ENCODE measurements at places on chromosomes 6 and 20.
A peak's percentile ranks its signal among the peaks of the same experiment; 100 is the strongest.

GRCh38 chr20:57950764-57951485 lies 241.1 kb upstream of the PMEPA1 start:
- H3K4me1 ChIP-seq: no peaks in the 10 kb centered on the region
- peaks cover 2% of the 10 kb centered on the region for H3K27me3 ChIP-seq
- no peak for DNase-seq
- H3K4me3 ChIP-seq: no peak overlapping the region
- peaks cover 10% of the 10 kb centered on the region for H3K36me3 ChIP-seq

GRCh38 chr6:104252276-104252675 lies 607.4 kb downstream of the HACE1 start:
- H3K4me1 ChIP-seq: no peaks in the 10 kb centered on the region
- H3K27me3 ChIP-seq: no peaks in the 10 kb centered on the region
- no peak overlapping the region for H3K4me3 ChIP-seq
- H3K27ac ChIP-seq: no peak overlapping the region

DNA sequence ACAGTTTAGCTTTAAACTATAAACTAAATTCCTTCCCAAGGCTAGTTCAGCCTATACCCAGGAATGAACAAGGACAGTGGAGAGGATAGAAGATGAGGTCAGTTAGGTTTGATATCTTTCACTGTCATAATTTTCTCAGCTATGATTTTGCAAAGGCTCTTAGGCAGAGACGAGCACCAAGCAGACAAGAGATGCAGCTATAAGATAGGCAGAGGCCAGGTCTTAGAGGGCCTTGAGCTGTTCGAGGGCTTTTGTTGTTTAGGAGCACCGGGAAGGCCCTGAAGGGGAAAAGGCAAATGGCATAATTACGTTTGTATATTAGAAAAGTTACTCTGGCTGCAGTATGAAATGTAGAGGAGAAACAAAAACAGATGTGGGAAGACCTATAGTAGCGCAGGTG lies 59.8 kb downstream of the DOP1A start:
- no peaks in the 10 kb centered on the region for H3K27me3 ChIP-seq
- no peaks in the 10 kb centered on the region for H3K4me1 ChIP-seq
- no peaks in the 10 kb centered on the region for H3K36me3 ChIP-seq
- H3K27ac ChIP-seq: no peak overlapping the region
- DNase-seq: no peak

DNA sequence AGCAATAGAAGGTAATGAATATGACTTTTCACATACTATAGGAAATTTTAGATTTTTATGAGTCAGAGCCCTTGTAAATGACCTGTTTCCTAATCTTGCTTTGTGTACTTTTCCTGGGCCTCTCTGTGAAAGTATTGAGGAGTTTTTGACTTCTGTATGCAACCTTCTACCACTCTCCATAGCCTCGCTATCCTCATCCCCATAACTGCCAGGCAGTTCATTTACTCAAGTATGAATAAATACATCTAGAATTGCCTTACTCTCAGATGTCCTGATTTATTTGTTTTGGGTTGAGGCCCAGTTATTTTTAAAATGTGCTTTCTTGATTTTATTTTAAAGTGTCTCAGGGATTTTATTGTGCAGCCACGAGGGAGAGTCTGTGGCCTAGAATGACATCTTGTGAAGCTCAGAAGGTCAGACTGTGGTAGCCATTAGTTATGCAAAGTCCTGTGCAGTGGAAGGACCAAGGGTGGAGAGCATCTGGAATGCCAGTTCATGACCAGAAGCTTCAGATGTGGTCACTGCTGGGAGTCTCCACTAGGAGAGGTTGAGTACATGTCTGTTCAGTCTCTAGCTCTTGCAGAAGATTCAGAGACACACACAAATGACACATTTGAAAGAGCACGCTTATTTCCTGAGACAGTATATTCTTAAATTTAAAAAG lies 346.2 kb upstream of the IMPG1 start:
- DNase-seq: no peak
- H3K4me1 ChIP-seq: no peaks in the 10 kb centered on the region

DNA sequence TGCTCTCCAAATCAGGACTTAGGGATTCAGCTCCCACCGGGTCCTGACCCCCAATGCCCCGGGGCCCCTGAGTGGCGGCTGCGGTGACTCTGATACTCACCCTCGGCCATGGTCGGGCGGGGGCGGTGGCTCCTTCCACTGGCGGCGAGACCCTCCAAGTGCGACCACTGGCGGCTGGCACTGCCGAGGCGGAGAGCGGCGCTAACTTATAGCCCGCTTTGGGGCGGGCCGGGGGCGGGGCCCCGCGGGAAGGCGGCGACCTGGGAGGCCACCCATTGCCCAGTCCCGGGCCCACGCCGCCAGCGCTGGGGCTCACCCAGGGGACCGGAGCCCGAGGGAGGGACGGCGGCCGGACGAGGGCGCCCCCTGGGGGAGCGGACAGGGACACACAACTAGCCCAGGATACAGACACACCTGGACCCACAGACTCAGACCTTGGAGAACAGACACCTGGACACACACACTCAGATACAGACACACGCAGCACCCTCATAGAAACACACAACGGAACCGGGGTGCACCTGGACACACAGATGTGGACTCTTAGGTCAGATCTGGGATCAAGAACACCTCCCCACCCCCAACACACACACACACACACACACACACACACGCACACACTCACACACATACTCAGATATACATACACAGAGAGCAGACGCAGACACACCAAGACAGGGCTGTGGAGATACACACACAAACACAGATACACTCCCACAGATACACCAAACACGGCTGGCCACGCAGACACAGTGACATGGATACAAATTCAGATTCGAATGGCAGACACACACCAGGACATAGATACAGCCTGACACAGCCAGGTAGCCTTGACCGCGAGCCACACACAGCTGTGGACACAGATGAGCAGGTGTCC lies at the start of gene TGM2:
TGM2 (minus strand) TSS at position 182 of the 877 bp plus-strand sequence; CDS start at position 110, 72 bp downstream.
- H3K36me3 ChIP-seq: no peaks in the 10 kb centered on the region
- H3K27ac ChIP-seq: peak within 1 kb of the TSS; percentile 2
- peaks cover 7% of the 10 kb centered on the region for H3K27me3 ChIP-seq

GRCh38 chr20:4295226-4295625 lies 279.9 kb upstream of the RNF24 start:
- no peak overlapping the region for H3K4me3 ChIP-seq
- H3K27ac ChIP-seq: no peak overlapping the region
- no peak for DNase-seq
- H3K4me1 ChIP-seq: no peaks in the 10 kb centered on the region

GRCh38 chr6:48736501-48737206 lies 625.7 kb upstream of the PTCHD4 start:
- no peaks in the 10 kb centered on the region for H3K4me1 ChIP-seq
- no peak overlapping the region for H3K27ac ChIP-seq
- no peaks in the 10 kb centered on the region for H3K27me3 ChIP-seq
- DNase-seq: no peak

GRCh38 chr6:14882394-14883026 lies 363.4 kb upstream of the JARID2 start:
- no peak overlapping the region for H3K27ac ChIP-seq
- H3K27me3 ChIP-seq: peaks cover 5% of the 10 kb centered on the region
- peaks cover 17% of the 10 kb centered on the region for H3K4me1 ChIP-seq
- H3K36me3 ChIP-seq: no peaks in the 10 kb centered on the region

DNA sequence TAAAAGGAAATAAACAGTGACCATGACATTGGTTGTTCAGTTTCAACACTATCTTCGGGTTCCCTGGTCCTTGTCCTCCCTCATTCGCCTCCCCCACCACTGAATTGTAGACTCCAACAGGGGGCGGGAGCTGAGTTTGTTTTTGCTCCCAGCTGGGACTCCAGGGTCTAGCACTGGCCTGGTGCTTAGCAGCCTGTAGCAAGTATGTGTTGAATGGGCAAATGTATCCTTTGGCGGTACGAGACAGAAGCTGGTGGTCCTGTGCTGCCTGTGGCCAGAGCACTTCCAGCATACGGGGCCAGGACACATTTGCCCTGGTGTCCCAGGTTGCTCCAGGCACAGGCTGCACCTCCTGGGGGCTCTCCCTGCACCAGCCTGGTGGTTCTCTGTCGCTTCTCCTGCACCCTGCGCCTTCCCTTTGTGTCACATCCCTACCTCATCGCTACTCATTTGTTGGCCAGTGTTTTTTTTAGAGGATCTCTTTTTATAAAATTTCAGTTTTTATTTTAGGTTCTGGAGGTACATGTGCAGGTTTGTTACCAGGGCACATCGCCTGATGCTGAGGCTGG lies 40.1 kb downstream of the PHACTR3 start:
- no peak overlapping the region for H3K27ac ChIP-seq
- DNase-seq: no peak
- peaks cover 8% of the 10 kb centered on the region for H3K27me3 ChIP-seq

DNA sequence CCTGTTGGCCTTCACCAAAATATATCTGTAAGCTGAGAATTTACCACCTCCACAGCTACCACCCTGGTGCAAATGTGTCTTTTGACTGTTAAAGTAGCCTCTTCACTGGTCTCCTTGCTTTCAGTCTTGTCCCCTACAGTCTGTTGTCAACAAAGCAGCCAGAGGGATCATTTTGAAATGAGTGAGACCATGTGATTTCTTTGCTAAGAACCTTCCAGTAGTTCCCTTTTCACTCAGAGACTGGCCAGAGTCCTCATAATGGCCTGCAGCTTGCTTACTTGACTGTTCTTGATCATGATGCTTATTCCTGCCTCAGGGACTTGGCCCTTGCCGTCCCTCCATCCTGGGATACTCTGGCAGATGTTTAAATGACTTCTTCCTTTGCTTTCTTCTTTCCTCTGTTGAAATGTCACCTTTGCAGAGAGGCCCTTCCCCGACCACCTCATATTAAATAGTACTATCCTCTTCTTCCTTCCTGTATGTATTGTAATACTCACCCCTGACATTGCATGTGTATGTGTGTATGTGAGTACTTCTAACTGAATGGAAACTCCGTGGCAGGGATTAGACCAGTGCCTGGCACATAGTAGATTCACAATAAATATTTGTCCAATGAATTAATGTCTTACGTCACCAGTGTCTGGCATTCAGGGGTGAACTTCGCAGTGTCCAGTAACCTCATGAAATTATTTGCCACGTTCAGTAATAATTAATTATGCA lies 5.0 kb downstream of the MANBAL start:
- H3K27me3 ChIP-seq: peaks cover under 1% of the 10 kb centered on the region
- no peak overlapping the region for H3K4me3 ChIP-seq
- DNase-seq: no peak
- H3K4me1 ChIP-seq: peaks cover 8% of the 10 kb centered on the region

GRCh38 chr20:5657190-5657875 lies 92.9 kb upstream of the SHLD1 start:
- H3K4me3 ChIP-seq: no peak overlapping the region
- no peaks in the 10 kb centered on the region for H3K4me1 ChIP-seq
- no peak overlapping the region for H3K27ac ChIP-seq
- no peak for DNase-seq
- no peaks in the 10 kb centered on the region for H3K36me3 ChIP-seq
- peaks cover 2% of the 10 kb centered on the region for H3K27me3 ChIP-seq

GRCh38 chr6:156402227-156402626 lies 375.0 kb upstream of the ARID1B start:
- peaks cover 3% of the 10 kb centered on the region for H3K27me3 ChIP-seq
- DNase-seq: no peak
- H3K36me3 ChIP-seq: no peaks in the 10 kb centered on the region

DNA sequence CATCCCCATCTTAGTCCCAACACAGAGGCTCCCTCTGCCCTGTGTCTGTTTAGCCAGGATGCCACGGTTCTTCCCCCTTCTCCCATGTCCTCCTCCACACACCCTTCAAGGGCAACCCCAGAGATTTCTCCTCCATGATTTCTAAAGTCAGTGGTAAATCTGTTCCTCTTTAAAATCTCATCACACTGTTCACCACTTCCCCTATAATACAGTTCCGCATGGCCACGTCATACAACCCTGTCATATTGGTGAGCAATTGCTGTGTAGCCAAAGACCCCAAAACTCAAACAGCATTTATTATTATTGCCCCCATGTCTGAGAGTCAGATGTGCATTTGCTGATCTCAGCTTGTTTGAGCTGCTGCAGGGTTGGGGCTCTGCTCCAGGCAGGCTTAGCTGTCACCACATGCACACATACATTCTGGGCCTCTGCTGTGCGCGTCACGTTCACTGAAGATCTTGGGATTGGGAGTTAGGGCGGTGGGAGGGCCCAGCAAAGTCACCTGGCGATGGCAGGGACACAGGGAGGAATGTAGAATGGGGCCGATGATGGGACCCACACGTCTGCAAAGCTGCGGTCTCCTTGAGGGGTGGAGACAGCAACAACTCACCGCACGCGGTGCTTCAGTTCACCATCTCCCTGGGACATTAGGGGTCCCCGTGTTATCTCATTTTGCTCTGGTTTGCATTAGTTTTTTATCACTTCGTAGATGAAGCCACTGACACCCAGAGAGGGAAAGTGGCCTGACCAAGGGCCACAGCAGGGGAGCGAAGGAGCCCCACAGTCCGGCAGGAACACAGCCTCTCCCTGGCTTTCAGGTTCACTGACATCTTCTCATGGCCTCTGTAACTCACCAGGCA lies 36.9 kb upstream of the CD93 start:
- no peak for DNase-seq
- H3K27ac ChIP-seq: no peak overlapping the region
- no peaks in the 10 kb centered on the region for H3K36me3 ChIP-seq
- H3K4me3 ChIP-seq: no peak overlapping the region
- H3K4me1 ChIP-seq: peaks cover 21% of the 10 kb centered on the region

GRCh38 chr6:63724721-63725120 lies 89.1 kb downstream of the PHF3 start:
- no peak overlapping the region for H3K4me3 ChIP-seq
- no peaks in the 10 kb centered on the region for H3K4me1 ChIP-seq
- H3K27ac ChIP-seq: no peak overlapping the region
- no peaks in the 10 kb centered on the region for H3K27me3 ChIP-seq
- no peaks in the 10 kb centered on the region for H3K36me3 ChIP-seq

DNA sequence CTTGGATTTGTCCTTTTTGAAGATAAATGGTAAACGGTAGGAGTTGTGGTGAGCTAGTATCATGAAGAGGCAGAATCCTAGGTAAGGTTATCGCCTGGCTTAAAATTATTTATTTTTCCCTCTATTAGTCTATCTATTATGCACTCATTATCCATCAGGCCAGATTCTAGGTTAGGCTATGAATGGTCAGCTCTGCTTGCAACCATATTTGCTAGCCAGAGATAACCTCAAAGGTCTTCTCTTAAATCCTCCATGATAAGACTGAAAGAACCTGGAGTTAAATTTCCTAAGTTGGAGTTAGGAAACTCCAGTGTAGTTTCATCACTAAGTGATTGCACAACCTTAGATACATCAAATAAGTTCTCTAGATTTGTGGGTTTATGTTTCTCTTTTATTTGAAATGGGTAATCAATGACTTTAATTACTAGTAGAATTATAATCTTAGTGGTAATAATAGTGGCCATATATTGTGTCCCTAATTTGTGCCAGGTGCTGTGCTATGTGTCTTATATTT lies 302.1 kb upstream of the RUNX2 start:
- no peak overlapping the region for H3K4me3 ChIP-seq
- no peak overlapping the region for H3K27ac ChIP-seq
- no peaks in the 10 kb centered on the region for H3K4me1 ChIP-seq
- DNase-seq: no peak
- H3K27me3 ChIP-seq: no peaks in the 10 kb centered on the region

DNA sequence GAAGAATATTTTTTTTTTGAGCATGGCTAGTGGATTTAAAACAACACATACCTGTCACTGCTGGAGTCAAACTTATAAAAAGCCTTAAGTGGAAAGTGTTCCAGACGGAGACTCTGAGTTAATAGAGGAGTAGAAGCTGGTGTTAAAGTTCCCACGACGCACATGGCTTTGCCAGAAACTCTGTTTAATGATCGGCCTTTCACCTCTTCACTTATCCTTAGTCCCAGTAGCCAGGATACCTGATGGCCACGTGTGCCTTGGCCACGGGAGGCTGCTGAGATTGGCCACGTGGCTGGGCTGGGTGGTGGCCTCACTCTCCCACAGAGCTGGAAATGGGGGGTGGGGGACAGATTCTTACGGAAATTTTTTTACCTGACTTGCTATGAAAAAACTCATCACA lies 333.1 kb downstream of the ZFAND3 start:
- H3K4me1 ChIP-seq: peaks cover 32% of the 10 kb centered on the region
- H3K4me3 ChIP-seq: no peak overlapping the region
- peaks cover 4% of the 10 kb centered on the region for H3K27me3 ChIP-seq
- DNase-seq: no peak
- H3K36me3 ChIP-seq: no peaks in the 10 kb centered on the region

Measured in glutamatergic neuron (in vitro differentiated cells).